HepG2 (cell line): ENCODE measurements at places on chromosomes 5 and 9.

GRCh38 chr5:150596826-150597225 is 43.6 kb upstream of the SYNPO start:
- DNase-seq, result no peak
- peaks cover 8% of the 10 kb centered on the region for H3K4me1 ChIP-seq
- H3K36me3 ChIP-seq, result no peaks in the 10 kb centered on the region

DNA sequence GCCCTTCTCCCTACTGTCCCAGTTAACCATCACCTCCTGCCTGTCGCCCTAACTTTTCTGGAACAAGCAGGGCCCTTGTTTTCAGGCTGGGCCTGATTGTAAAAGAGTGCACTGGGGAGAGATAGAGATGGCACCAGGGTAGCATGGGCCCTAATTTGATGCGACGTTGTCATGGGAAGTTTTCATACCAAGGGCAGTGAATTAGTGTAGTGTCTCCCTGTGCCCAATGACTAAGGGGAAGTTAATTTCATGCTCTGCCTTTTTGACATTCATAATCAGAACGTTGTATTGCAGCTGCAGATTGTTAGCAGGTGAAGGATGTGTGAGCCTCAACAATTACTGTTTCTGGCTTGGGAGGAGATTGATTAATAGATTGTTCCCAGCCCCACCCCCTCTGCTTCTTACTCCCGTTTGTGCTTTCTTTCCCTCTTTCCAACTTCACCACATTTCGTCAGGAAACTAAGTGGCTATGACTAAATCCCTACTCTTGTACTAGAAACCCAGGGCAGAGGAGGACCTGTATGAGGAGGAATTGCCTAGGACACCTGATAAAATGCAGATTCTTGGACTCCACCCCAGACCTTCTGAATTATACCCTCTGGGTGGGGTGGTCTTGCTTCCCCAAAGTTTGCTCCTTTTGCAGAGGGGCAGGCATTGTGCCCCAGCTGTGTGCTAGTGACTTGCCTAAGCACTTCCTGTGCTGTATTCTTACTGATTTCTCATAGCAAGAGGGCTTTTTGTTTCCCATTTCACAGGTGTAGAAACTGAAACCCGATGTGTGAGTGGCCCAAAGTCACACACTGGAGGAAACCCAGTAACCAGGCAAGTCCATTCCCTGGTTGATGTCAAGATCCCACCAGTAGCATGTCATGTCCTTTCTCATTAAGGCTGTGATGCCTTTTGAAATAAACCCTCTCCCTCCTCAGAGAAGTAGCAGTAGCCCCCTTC is 56.3 kb downstream of the DAB2IP start:
- no peaks in the 10 kb centered on the region for H3K36me3 ChIP-seq
- H3K4me3 ChIP-seq, result no peak overlapping the region
- DNase-seq, result no peak
- no peaks in the 10 kb centered on the region for H3K4me1 ChIP-seq
- H3K27me3 ChIP-seq, result no peaks in the 10 kb centered on the region

GRCh38 chr5:329121-329735 is 7.7 kb downstream of the AHRR start:
- H3K27ac ChIP-seq, result no peak overlapping the region
- no peaks in the 10 kb centered on the region for H3K36me3 ChIP-seq
- no peak for DNase-seq
- H3K4me3 ChIP-seq, result no peak overlapping the region

DNA sequence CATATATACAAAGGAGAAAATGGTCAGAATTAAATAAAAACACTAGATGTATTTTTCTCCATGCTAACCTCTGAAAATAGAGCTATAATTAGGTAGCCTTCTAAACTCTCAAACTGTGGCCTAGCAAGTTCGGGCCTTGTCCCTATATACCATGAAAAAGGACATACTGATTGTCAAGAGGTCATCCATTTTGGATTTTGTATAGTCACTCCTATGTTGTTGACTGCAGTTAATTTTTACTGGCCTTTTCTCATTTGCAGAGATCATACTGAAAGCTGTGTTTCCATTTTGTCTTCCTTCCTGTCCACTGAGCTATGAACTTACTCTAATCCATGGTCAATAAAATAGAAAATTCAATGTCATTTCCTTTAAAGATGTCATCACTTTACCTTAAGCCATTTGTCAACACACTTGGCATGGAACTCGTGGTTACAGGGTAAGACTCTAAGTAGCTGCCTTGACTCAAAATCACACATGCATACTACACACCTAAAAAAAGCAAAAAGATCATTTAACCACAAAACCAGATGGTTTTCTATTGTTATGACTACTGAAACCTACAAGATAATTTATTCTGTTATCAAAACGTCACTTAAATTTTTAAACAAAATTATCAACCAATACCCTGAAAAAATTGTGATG is 58.0 kb downstream of the RNF38 start:
- H3K27me3 ChIP-seq, result no peaks in the 10 kb centered on the region
- H3K36me3 ChIP-seq, result peaks cover 11% of the 10 kb centered on the region
- no peak overlapping the region for H3K4me3 ChIP-seq
- no peak for DNase-seq
- H3K27ac ChIP-seq, result no peak overlapping the region
- H3K4me1 ChIP-seq, result peaks cover 7% of the 10 kb centered on the region

DNA sequence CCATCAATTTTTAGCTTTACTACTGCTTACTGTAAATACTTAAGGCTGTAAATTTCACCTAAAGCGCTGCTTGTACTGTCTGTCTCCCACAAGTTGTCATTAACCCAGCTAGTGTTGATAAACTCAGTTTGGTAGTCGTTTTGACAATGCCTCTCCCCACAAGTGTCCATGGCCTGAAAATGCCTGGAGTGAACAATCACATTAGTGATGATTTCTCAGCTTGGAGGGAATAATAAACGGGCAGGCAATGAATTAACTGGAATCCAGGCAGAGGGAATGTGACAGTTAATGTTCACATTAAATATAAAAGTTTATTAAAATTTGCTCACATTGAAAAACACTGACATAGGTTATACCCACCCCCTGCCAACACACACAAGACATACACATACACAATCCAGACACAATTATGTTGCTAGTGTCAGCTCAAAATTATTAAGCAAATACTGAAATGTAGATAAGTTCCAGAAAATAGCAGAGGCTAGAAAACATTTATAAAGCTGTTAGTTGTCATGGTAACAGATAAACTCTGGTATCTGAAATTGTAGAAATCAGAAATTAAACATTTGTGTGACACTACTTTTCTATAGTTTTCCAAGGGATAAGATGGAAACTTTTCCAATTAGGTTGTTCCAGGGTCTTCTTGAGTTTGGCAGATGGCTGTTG is 341.9 kb downstream of the DIRAS2 start:
- H3K36me3 ChIP-seq, result no peaks in the 10 kb centered on the region
- H3K27ac ChIP-seq, result no peak overlapping the region
- H3K27me3 ChIP-seq, result 0 out of 2 replicates have a peak, but pooled peaks cover 1% of the 10 kb centered on the region
- DNase-seq, result no peak

DNA sequence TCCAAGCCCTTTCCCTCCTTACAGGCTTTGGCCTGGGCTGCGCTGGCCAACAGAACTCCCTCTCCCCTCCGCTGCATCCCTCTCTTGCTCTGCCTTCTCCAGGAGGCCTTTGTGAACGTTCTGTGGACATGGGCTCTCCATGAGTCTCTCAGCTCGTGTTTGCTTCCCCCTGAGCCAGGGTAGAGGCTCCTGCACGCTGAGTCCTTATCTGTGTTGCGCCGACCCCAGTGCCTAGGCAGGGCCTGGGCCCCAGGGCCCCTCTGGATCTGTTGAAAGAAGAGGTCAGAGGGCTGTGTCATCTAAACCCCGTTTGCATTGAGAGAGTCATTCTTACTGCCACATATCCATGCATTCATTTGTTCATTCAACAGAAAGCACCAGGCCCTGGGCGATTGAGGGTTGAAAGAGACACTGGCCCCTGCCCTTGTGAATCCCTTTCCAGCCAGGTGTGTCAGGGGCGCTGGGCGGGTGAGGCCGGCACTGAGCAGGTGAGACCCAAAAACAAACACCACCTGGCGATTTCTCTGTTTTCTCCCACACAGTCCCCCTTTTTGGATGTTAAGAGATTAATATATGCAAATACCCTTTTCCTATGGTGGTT is 111.2 kb upstream of the IER5L start:
- H3K27me3 ChIP-seq, result peaks cover 40% of the 10 kb centered on the region
- H3K36me3 ChIP-seq, result no peaks in the 10 kb centered on the region
- no peak overlapping the region for H3K27ac ChIP-seq

GRCh38 chr9:121620777-121621449 is 30.5 kb upstream of the DAB2IP start:
- H3K4me3 ChIP-seq, result no peak overlapping the region
- no peak overlapping the region for H3K27ac ChIP-seq
- H3K4me1 ChIP-seq, result peaks cover 36% of the 10 kb centered on the region
- no peaks in the 10 kb centered on the region for H3K27me3 ChIP-seq

GRCh38 chr9:38727497-38728001 is 7.6 kb upstream of the FAM240B start:
- no peaks in the 10 kb centered on the region for H3K4me1 ChIP-seq
- H3K27me3 ChIP-seq, result no peaks in the 10 kb centered on the region
- no peak overlapping the region for H3K27ac ChIP-seq
- H3K36me3 ChIP-seq, result no peaks in the 10 kb centered on the region
- peak; percentile 13 for DNase-seq

DNA sequence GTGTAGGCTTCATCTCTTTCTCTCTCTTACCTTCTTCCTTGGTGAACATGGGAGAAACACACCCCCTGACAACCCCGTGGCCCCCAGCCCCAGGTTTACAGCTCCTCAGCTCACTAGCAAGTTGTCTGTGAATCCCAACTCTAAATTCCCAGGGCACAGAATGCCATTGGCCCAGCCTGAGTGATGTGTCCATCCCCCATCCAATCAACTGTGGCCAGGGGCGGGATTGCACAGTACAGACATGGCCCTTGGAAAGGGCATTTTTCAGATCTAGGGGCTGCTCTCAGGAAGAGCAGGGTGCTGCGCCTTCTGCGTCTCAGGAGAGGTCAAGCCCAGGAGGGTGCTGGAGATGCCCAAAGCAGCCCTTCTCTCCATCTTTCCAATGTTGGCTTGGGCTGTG is 48.2 kb upstream of the ASS1 start:
- H3K36me3 ChIP-seq, result no peaks in the 10 kb centered on the region
- DNase-seq, result no peak
- H3K27ac ChIP-seq, result no peak overlapping the region
- peaks cover 19% of the 10 kb centered on the region; the same call in 2 of the 3 replicates for H3K27me3 ChIP-seq

DNA sequence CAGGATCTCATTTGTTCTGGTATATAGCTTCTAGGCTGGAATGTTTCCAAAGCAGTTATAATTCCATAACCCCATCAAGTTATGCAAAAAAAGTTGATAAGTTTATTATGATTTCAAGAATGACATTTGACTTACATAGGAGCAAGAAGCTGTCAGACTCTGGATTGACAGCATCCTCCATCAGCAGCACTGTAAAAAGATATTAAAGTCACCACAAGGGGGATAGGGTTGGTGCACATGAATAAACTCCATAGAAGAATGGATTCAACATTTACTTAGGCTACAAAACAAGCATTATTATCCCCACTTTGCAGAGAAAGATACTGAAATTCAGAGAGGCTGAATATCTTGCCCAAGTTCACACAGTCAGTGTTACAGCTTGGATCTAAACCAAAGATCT is 208.9 kb upstream of the SLC30A5 start:
- H3K4me1 ChIP-seq, result no peaks in the 10 kb centered on the region
- H3K27ac ChIP-seq, result no peak overlapping the region
- H3K36me3 ChIP-seq, result no peaks in the 10 kb centered on the region
- DNase-seq, result peak; percentile 13
- no peaks in the 10 kb centered on the region for H3K27me3 ChIP-seq

DNA sequence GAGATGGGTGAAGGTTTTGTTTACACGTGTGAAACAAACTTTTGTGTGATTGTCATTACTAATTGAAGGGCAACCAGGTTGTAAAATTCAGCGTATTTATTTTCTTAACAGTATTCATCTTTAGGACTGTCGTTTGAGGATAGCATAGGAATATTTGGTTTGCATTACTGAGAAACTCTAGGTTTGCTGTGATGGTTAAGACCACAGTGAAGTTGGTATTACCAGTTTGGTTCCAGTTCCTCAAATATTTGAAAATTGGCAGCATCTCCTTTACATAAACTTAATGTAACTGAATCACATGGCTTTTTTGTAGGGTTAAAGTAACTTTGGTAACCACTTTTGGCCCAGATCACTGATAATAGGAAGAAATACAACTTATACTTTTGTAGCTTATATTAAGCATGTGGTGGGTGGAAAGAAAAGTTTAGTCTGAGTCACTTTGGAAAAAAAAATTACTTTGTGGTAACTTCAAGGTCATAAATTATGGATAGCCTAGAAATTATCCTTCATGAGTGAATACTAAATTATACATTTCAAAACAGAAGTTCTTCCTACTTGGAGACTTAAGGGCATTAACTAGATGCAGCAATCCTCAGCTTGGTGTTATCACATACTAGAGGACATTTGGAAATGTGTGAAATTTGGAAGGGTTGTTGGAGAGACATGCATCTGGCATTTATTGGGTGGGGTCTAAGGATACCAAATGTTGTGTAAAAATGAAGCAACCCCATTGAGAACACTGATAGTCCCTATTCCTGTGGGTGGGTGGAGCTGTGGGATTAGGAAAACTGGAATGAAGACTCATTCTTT is 33.9 kb downstream of the G3BP1 start:
- peaks cover 7% of the 10 kb centered on the region for H3K36me3 ChIP-seq
- no peaks in the 10 kb centered on the region; the same call in 1 of the 2 replicates for H3K27me3 ChIP-seq
- no peak overlapping the region for H3K4me3 ChIP-seq
- no peak overlapping the region for H3K27ac ChIP-seq
- DNase-seq, result no peak
- no peaks in the 10 kb centered on the region for H3K4me1 ChIP-seq

DNA sequence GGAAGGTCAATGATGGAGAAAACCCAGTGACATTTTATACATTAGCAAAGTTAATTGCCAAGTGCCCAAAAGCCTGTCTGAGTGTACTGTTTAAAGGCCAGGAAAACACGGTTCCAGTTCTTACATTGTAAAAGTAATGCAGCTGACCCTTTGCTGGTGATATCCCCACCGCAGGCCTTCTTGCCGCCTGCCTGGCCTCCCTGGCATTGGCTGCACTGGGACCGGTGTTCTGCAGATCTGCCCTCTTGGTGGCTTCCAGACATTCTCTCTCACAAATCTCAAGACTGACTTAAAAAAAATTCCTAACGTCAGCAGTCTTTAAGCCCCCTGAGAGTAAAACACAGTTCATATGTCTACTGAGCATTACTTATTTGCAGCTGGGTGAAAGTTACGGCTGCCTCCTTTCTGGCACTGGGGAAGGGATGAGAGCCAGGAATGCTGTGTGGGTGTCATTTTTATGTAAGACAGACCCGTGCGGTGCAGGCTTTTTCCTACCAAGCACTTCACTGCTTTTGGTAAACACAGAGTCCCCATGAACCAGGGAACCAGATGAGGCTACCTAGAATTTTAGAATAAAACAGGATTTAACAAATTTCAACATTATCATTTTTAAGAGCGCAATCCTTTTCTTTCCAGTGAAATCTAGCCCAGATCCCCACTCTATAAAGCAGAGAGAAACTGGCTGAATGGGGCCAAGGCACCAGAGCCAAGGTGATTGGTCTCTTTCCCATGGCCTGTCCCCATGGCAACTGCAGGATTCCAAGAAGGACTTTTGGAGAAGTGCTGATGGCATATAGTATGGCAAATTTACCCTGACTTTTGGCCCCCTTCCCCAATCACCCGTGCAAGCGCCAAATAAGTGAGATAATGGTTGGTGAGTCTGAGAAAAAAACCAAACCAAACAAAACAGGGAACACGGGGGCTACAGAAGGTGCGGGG is 80.8 kb downstream of the LMNB1 start:
- H3K27me3 ChIP-seq, result no peaks in the 10 kb centered on the region
- DNase-seq, result no peak
- H3K4me1 ChIP-seq, result no peaks in the 10 kb centered on the region
- no peak overlapping the region for H3K4me3 ChIP-seq
- no peaks in the 10 kb centered on the region; the same call in 1 of the 2 replicates for H3K36me3 ChIP-seq

- no peaks in the 10 kb centered on the region for H3K4me1 ChIP-seq
- peaks cover 4% of the 10 kb centered on the region; the same call in 1 of the 3 replicates for H3K27me3 ChIP-seq
- no peaks in the 10 kb centered on the region for H3K36me3 ChIP-seq
These were observed 224.8 kb downstream of the MEF2C start for GRCh38 chr5:88657906-88658775.
